ENCODE measurements at places on chromosomes 1 and 21.

GRCh38 chr1:221667504-221667903 is 74.4 kb downstream of the DUSP10 start:
- H3K4me1 ChIP-seq, result no peaks in the 10 kb centered on the region
- H3K27me3 ChIP-seq, result peaks cover 9% of the 10 kb centered on the region
- no peak overlapping the region for H3K27ac ChIP-seq
- H3K4me3 ChIP-seq, result no peak overlapping the region
- H3K36me3 ChIP-seq, result no peaks in the 10 kb centered on the region

DNA sequence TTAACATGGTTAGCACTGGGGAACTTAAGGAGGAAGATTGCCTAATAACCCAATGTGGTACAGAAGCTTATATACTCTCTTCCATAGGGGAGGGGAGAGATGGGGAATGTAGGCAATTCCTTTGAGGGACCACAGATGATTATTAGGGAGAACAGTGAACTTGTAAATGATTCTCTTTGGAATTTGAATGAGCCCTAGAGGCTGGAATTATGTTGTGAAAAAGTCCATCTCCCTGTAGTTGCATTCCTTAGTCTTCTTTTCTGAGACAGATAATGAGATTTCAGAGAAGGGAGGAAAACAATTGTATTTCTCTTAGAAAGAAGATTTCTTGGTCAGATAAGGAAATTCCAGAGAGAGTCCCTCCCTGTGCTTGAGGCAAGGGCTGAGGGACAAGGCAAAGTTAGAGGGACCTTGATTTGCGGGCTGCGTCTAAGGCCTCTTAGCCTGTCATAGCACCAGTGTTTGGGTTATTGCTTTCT is 89.0 kb upstream of the HMCN1 start:
- H3K27me3 ChIP-seq, result no peaks in the 10 kb centered on the region
- H3K27ac ChIP-seq, result no peak overlapping the region
- peaks cover 19% of the 10 kb centered on the region for H3K4me1 ChIP-seq
- no peak overlapping the region for H3K4me3 ChIP-seq
- H3K36me3 ChIP-seq, result no peaks in the 10 kb centered on the region
- no peak for DNase-seq

- H3K4me3 ChIP-seq, result no peak overlapping the region
- peaks cover 43% of the 10 kb centered on the region for H3K27me3 ChIP-seq
- no peak overlapping the region for H3K27ac ChIP-seq
- peaks cover 54% of the 10 kb centered on the region for H3K4me1 ChIP-seq
- peaks cover 46% of the 10 kb centered on the region for H3K36me3 ChIP-seq
Measured at GRCh38 chr1:25645637-25646400, 29.2 kb downstream of the MAN1C1 start.

DNA sequence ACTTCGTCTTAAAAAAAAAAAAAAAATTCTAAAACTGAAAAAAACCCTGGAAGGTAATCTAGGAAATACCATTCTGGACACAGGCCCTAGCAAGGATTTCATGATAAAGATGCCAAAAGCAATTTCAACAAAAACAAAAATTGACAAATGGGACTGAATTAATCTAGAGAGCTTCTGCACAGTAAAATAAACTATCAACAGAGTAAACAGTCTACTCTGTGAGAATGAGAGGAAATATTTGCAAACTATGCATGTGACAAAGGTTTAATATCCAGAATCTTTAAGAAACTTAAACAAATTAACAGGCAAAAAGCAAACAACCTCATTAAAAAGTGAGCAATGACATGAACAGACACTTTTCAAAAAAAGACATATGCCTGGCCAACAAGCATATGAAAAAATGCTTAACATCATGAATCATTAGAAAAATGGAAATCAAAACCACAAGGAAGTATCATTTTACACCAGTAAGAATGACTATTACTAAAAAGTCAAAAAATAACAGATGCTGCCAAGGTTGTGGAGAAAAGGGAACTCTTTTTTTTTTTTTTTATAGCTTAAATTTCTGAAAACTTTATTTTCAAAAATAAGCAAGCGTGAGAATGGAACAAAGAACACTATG is 29.4 kb upstream of the RNPC3 start:
- H3K4me1 ChIP-seq, result no peaks in the 10 kb centered on the region
- H3K4me3 ChIP-seq, result no peak overlapping the region
- H3K36me3 ChIP-seq, result no peaks in the 10 kb centered on the region
- no peak overlapping the region for H3K27ac ChIP-seq
- DNase-seq, result no peak
- no peaks in the 10 kb centered on the region for H3K27me3 ChIP-seq

DNA sequence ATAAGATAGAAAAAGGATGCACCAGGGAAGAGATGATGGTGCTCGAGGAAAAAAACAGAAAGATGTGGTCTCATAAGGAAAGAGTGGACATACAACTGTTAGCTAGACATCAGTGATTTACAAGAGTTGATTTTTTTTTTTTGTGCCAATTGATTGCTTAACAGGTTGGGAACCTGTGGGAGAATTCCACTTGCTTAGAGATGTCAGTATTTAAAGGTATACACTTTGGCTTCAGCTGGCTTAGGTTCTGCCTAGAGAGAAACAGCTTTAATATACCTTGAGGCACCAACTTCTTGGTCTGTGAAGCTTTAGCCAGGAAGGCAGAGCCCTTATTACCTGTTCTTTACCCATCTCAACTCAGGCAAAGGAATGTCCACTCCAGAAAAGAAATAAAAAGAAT is 303.8 kb downstream of the PAPPA2 start:
- no peaks in the 10 kb centered on the region for H3K27me3 ChIP-seq
- H3K4me1 ChIP-seq, result no peaks in the 10 kb centered on the region
- no peaks in the 10 kb centered on the region for H3K36me3 ChIP-seq
- H3K4me3 ChIP-seq, result no peak overlapping the region
- DNase-seq, result no peak

- H3K36me3 ChIP-seq, result no peaks in the 10 kb centered on the region
- DNase-seq, result peak; percentile 57
- no peak overlapping the region for H3K27ac ChIP-seq
Measured at GRCh38 chr1:15027515-15027986, 126.0 kb upstream of the TMEM51 start.

DNA sequence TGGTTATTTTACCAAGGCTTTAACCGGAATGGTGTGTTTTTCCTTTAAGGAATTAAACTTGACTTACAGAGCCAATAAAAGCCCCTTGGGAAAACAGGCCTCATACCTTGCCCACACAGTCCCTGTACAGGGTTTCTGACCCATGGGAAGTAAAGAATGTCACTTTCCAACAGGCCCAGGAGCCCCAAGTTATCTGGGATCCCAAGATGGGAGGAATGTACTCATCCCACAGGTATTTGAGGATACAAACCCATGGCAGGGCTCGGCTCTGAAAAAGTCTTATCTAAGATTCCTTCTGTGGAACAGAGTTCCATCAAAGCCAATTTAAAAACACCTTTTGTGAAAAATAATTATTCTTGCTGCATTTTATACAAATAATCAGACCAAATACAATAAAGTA is 15.3 kb upstream of the COX20 start:
- H3K36me3 ChIP-seq, result no peaks in the 10 kb centered on the region
- peaks cover 15% of the 10 kb centered on the region for H3K27me3 ChIP-seq
- peaks cover 2% of the 10 kb centered on the region for H3K4me1 ChIP-seq
- no peak for DNase-seq
- H3K27ac ChIP-seq, result no peak overlapping the region
- no peak overlapping the region for H3K4me3 ChIP-seq

DNA sequence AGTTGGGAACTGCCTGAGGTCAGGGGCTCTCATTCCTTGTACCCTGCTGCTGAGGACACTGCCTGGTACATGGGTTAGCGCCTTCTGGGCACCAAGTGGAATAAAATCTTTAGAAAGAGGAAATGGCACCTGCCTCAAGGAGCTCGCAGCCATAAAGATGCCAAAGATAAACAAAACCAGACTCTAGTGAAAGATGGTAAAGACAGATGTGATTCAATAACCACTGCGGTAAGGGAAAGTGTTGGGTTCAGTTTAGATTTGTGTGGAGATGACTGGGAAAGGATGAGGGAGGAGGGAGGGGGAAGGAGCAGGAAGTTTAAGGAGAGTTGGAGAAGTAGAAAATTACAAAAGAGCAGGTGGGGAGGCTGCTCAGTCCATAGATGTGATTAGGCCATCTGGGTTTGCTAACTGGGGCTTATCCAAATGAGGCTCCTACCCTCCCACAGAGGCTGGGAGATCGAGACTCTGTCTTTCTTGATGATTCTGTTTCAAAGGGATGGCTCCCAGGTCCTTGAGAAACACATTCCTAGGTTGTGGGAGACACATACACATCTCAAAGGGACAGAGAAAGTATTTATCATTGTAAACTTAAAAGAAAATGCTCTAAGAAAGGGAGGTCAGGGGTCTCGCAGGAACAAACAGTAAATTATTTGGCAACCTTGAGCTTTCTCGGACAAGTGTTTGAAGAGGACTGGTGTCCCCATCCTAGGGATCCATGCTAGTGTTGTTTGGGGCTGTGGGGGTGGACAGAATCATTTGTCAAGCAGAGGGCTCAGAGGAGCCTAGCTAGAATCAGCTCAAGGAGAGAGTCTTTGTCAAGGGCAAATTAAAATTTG is 65.7 kb upstream of the MORC3 start:
- no peak overlapping the region for H3K4me3 ChIP-seq
- peaks cover 57% of the 10 kb centered on the region for H3K36me3 ChIP-seq
- peaks cover 35% of the 10 kb centered on the region for H3K4me1 ChIP-seq
- H3K27ac ChIP-seq, result no peak overlapping the region

GRCh38 chr1:68377098-68377497 is 72.7 kb downstream of the RPE65 start:
- no peaks in the 10 kb centered on the region for H3K4me1 ChIP-seq
- no peaks in the 10 kb centered on the region for H3K36me3 ChIP-seq
- no peak for DNase-seq
- H3K27ac ChIP-seq, result no peak overlapping the region
- no peak overlapping the region for H3K4me3 ChIP-seq
- no peaks in the 10 kb centered on the region for H3K27me3 ChIP-seq

DNA sequence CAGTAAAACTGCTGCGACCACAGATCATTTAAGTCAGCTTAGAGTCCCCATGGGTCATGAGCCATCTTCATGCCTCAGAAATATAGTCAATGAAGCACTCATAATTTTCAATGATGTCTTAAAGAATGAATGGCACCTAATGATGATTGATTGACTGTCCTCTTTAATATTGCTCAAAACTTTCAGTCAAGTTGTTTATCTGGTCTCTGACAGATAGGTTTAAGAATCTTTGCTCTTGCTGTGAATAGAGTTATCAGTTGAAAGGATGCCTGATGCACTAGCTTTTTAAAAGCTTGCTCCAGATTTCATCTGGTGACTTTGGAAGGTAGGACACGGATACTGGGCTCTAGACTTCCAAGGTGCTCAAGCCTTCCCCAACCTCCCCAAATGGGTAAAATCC is 45.1 kb downstream of the COLGALT2 start:
- H3K27ac ChIP-seq, result no peak overlapping the region
- H3K27me3 ChIP-seq, result peaks cover 10% of the 10 kb centered on the region
- no peak overlapping the region for H3K4me3 ChIP-seq
- no peaks in the 10 kb centered on the region for H3K36me3 ChIP-seq

DNA sequence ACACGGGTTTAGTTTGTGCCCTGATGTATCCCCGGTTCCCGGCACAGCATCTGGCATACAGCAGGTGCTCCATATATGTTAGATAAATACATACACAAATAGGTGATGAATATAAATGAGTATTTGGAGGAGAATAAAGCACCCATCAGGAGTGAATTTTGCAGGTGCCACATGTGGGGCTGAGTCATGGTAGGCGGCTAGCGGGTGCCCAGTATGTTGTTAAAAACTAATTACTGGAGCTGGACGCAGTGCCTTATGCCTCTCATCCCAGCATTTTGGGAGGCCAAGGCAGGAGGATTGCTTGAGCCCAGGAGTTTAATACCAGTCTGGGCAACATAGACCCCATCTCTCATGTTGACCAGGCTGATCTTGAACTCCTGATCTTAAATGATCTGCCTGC is 16.7 kb upstream of the WASF2 start:
- no peak overlapping the region for H3K4me3 ChIP-seq
- peaks cover 11% of the 10 kb centered on the region for H3K27me3 ChIP-seq
- DNase-seq, result no peak
- no peak overlapping the region for H3K27ac ChIP-seq
- no peaks in the 10 kb centered on the region for H3K4me1 ChIP-seq

- no peaks in the 10 kb centered on the region for H3K4me1 ChIP-seq
- no peak overlapping the region for H3K27ac ChIP-seq
- peaks cover 5% of the 10 kb centered on the region for H3K27me3 ChIP-seq
- no peaks in the 10 kb centered on the region for H3K36me3 ChIP-seq
- DNase-seq, result no peak
Measured at GRCh38 chr1:239930686-239931262, 160.9 kb upstream of the FMN2 start.

DNA sequence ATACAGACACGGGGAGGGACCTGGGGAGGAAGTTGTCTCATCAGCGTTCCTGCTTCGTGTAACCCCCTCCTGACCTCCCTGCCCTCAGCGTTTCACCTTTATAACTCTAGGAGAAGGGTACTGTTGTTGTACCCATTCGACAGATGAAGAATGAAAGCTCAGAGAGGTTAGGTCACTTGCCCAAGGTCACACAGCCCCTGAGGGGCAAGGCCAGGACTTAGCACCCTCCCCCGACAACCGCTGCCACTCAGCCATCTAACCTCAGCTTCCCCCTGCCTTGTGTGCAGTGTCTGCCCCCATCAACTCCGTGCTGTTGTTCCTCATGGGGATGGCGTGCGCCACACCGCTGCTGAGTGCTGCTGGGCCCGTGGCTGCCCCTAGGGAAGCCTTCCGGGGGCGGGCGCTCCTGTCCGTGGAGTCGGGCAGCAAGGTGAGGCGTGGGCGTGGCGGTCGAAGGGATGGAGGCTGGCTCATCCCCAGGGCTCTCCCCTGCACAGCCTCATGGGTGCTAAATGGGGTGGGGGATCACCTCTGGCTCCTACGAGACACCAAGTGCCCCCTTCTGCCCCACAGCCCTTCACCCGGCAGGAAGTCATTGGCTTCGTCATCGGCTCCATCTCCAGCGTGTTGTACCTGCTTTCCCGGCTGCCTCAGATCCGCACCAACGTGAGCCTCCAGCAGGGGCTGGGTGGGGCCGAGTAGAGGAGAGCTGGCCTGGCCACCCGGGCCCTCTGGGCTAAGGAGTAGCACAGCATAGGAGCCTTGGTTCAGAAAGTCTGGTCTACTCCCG is 14.0 kb downstream of the SLC66A1 start:
- H3K4me3 ChIP-seq, result no peak overlapping the region
- H3K27me3 ChIP-seq, result no peaks in the 10 kb centered on the region
- H3K36me3 ChIP-seq, result no peaks in the 10 kb centered on the region
- DNase-seq, result no peak
- H3K27ac ChIP-seq, result peak overlapping the region; percentile 72

- H3K27ac ChIP-seq, result no peak overlapping the region
- no peak overlapping the region for H3K4me3 ChIP-seq
- H3K36me3 ChIP-seq, result no peaks in the 10 kb centered on the region
- H3K27me3 ChIP-seq, result peaks cover 31% of the 10 kb centered on the region
- no peak for DNase-seq
- H3K4me1 ChIP-seq, result no peaks in the 10 kb centered on the region
Measured at GRCh38 chr1:116429821-116430374, 56.9 kb downstream of the ATP1A1 start.

- no peak for DNase-seq
- H3K27me3 ChIP-seq, result peaks cover 65% of the 10 kb centered on the region
- no peak overlapping the region for H3K4me3 ChIP-seq
- H3K36me3 ChIP-seq, result no peaks in the 10 kb centered on the region
- H3K4me1 ChIP-seq, result no peaks in the 10 kb centered on the region
Measured at GRCh38 chr1:41487126-41488039, 2.9 kb upstream of the EDN2 start.

Measured in activated naive CD4-positive, alpha-beta T cell treated with anti-CD3 and anti-CD28 coated beads, Interleukin-2, amount 10 ng/mL, durations not matched to agents 7 days and 5 days (primary cell).